ENCODE measurements at places on chromosomes 11 and 22.
A peak's percentile ranks its signal among the peaks of the same experiment; 100 is the strongest.

DNA sequence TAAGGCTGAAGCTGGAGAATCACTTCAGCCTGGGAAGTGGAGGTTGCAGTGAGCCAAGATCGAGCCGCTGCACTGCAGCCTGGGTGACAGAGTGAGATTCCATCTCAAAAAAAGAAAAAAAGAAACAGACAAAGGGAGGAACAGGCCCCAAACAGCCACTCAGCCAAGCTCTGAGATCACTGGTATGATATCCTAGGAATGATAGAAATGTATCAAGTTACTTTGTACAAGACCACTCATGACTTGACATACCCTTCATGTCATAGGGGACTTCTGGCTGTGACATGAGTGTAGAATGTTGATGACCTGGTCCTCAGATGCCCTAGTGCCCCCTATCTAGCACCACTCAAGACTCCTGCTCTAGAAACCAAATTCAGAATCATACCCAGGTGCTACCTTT is 216.5 kb downstream of the NAV2 start:
- DNase-seq: no peak

DNA sequence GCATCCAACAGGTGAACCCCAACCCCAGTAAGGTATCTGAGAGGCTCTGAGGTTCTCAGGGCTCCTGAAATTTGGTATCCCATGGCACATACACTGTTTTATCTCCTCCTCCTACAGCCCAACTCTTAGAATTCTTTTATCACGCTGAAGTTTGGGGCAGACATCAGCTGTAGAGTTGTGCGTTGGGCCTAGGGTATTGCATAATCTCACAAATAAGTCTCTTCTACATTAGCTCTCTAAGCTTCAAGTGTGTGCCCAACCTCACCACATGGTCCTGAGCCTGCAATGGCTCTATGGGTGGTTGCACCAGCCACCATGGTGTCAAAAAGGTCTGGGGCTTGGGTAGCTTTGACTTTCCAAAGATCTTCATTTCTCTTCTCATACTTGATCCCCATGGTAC is 603.0 kb downstream of the BUD13 start:
- no peak for DNase-seq

- DNase-seq: no peak
Measured at GRCh38 chr11:72410956-72411355, 23.4 kb downstream of the CLPB start.

GRCh38 chr22:49776891-49777290 is 50.8 kb downstream of the BRD1 start:
- DNase-seq: no peak

DNA sequence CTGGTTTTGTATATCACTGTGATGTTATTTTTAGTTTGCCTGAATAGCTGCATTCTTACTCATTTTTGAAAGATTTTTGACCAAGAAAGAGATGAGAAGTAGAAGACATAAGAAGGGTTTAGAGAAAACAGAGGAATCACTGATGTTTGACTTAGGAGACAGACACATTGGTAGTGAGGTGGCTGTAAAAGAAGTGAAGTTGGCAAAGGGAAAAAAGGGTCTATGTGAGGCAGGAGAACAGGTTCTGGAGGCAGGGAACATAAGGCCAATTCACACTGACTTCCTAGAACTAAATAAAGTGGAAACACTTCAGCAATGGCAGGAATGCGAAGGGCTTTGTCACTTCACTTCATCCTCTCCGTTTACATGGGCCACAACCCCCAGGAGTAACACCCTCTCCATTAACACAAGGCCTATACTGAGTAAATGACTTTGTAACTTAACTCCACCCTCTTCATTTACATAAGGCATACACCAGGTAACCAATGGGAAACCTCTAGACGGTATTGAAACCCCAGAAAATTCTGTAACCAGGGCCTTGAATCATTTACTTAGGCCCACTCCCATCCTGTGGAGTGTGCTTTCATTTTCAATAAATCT is 36.5 kb downstream of the CTSC start:
- no peak for DNase-seq

DNA sequence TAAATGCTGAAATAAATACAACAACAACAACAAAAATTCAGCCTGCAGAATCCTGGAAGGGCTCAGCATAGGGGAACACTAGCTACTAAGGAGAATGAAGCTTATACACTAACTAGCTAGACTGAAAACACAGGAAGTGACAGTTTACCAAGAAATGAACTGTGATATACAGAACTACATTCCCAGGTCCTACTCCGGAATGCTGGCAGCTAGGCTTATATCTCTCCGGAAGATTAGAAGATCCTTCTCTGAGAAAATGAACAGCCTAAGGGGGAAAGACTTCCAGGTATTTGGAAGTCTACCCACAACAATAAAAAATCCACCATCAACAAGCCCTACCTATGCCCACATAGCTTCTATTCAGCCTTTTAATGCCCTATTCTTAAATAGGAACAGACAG is 31.0 kb downstream of the CCDC34 start:
- DNase-seq: no peak

DNA sequence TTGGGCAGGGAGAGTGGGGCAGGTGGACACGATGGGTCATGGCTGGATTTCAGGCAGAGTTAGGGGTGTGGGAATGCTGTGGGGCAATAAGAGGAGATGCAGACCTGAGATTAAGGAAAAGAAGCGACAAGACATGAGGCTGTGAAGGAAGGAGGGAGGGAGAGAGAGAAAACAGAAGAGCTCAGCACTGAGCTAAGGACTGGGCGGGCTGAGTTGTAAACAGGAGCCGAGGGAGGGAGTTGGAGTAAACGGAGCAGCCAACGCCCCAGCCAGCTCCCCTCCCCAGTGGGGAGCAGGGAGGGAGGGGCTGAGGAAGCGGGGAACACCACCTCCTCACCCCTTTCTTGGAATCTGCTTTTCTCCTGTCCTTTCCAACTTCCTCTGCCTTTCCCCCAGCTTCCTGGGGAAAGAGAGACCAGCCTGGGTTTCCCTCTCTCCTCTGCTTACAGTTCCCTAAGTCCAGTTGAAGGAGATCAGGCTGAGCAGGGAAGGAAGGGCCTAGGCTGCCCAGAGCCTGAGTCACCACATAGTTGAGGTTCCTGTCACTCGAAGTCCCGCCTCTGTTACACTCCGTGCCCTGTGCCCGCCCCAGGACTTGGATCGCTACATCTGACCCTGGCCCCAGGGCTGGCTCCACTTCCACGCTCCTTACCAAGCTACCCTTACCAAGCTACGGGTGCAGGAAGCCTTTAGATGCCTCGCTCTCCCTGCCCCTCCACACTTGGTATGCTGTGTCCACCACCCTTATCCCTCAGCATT is 6.7 kb upstream of the AHNAK start:
- peak; percentile 90 for DNase-seq

GRCh38 chr11:68454767-68455166 is 5.8 kb upstream of the PPP6R3 start:
- DNase-seq: no peak

- no peak for DNase-seq
Measured at GRCh38 chr22:36979016-36979910, 40.0 kb downstream of the TST start.

GRCh38 chr22:32142600-32142999 is 16.5 kb downstream of the C22orf42 start:
- DNase-seq: no peak

- DNase-seq: no peak
Measured at GRCh38 chr22:46280999-46281623, 13.3 kb downstream of the TTC38 start.

- DNase-seq: no peak
Measured at GRCh38 chr11:95229993-95230809, 801 bp downstream of the SESN3 start.

DNA sequence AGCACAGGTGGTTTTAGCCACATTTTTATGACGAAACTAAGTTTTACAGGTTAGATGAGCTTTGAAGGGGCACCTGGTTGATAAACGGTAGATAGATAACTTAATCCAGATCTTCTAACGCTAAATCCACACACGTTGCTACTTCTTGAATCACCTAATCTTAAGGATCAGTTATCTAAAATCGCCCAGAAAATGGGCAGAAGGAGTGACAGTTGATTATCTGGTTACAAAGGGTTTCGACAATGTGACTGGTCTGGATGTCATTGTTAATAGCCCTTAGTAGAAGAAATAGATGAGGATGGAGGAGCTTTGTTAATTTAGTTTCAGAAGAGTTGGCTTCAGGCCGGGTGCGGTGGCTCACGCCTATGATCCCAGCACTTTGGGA is 43.7 kb downstream of the SCGB1A1 start:
- DNase-seq: no peak

- DNase-seq: no peak
Measured at GRCh38 chr22:43600265-43600664, 188.5 kb downstream of the MPPED1 start.

GRCh38 chr11:2272946-2273280 is 2.5 kb upstream of the ASCL2 start:
- DNase-seq: no peak

- no peak for DNase-seq
Measured at GRCh38 chr22:35191412-35191811, 65.9 kb upstream of the HMGXB4 start.

- no peak for DNase-seq
Measured at GRCh38 chr22:19641983-19642451, 72.3 kb upstream of the SEPTIN5 start.

DNA sequence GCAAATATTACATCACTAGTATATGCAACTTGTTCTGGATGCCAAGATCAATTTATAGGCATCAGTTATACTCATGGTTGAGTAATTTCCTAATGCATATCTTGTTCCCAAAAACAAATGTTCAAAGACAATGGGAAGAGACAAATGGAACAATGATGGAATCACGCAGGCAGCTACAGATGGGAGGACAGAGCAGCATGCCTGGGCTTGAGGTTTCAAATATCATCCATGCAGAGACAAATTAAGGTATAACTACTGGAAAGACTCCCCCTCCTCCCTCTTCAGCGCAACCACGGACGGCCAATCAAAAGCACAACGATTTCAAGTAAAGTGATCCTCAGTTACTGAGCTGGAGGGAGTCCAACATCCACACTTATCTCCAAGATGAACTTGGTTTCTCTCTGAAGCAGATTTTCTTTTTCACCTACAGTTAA is 106.8 kb downstream of the CCDC83 start:
- no peak for DNase-seq

- DNase-seq: no peak
Measured at GRCh38 chr11:78248191-78248590, 59.5 kb downstream of the USP35 start.

DNA sequence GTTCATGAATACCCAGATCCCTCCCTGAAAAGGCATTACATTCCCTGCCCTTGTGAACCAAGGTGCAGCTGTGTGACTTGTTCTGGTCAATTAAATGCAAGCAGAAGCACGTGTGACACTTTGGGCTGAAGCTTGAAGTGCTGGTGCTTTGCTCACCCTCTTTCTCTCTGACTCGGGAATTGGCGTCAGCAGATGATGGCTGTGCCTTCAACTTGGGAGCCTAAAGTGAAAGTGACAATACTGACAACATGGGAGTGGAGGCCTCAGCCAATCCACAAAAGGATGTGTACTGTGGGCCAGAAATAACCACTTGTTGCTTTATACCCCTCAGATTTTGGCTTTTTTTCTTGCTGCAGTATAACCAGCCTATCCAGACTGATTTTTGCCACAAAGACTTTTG is 148.3 kb upstream of the THY1 start:
- DNase-seq: no peak

DNA sequence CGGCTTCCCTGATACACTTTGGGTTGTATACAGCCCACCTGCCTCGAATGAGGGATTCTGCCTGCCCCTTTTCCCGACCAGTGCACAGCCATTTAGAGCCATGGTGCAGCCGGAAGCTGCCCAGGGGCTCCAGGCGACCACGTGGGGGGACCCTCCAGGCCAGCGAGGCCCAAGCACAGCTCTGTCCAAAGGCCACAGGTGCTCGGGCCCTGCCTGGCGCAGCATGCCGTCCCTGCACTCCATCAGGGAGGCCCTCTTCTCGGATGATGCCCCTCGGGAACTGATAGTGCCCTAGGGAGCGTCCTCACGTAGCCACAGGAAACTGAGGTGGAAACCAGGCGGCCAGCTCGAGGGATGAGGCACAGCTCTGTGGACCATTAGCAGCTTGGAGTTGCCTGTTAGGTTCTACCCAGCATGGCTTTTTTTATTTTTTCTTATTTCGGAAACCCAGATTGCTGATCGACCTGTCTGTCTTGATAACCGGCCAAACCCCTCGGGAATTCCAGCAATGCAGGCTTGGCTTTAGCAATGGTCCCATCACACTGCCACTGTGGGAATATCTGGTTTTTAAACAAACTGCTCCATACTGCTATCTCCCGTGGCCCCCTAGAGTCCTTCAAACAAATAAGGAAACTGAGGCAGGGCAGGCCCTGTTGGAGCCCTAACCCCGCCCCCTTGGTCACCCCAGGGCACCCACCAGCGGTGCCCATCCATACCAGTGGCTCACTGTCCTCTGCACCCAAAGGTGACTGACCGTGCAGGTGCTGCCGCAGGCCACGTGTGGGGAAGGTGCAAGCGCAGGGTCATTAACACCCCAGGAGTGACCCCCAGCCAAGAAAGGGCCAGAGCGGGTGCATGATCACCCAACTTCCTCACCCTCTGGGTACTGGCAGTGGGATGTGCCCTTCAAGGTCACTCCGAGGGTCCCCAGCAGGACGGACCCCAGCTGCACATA is 8.0 kb downstream of the ANO1 start:
- no peak for DNase-seq

GRCh38 chr22:22882033-22882717 is 5.4 kb upstream of the IGLL5 start:
- no peak for DNase-seq

- no peak for DNase-seq
Measured at GRCh38 chr22:49956914-49957825, 3.4 kb upstream of the PIM3 start.

- DNase-seq: no peak
Measured at GRCh38 chr11:250740-251299, 14.0 kb downstream of the PSMD13 start.

DNA sequence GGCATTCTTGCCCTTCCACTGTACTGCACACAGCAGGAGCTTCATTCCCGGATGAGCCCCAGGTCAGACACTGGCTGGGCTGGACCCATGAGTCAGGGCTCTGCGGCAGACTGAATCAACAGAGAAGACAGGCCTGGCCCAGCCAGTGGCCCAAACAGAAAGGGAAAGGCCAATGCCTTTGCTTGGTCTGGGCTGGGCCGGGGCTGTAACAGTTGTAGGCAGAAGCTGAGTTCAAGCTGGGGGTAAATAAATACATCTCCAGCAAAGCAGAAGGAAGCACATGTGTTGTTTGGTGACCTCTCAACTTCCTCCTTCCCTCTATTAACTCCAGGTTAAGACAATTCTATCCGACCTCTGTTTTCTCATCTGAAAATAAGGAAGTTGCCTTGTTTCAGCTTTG is 1.8 kb upstream of the SMIM35 start:
- DNase-seq: no peak

DNA sequence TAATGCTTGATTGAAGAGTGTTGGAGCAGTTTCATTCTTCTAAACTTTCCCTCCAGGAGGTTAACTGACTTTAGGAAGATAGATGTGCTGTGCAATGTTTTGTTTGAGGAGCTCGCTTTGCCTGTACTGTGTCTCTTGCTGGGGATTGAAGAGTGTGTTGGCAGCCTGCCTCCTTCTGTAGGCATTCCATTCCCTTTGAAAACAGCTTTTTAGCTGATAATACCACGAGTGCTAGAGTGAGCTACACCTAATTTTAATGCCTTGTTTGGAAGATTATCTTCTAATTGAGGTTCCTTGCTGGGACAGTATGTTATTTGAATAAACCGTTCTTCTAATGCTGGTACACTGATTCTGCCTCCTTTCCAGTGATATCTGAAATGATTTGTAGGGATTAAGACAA is 7.2 kb downstream of the DDX10 start:
- no peak for DNase-seq
